ENCODE measurements at places on chromosomes 6 and 20. TPM values are rescaled to one million over a fixed set of nuclear protein-coding genes. Genes with fewer than 3 reads are reported as not detected.

DNA sequence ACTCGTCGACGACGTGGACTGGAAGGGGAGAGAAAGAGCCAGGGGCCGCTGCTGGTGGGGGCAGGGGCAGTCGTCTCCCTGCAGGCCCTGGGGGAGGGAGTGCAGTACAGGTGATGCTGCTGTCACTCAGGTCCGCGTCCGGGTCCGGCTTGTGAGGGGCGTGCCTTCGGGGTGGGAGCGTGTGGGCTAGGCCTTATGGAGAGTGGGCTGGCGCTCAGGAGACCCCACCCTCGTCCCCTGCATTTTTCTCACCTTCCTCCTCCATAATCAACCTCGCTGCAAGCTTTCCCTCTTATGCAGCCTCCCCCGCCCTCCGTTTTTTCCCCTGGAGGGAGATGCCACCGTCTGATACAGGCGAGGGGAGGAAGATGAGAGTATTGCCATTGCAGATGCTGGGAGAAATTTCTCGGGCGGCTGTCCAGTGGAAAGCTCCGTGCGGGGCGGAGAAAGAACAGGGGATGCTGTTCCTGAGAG, 632 bp downstream of the PCMT1 start:
- peak overlapping the region; percentile 86 for H3K4me3 ChIP-seq
- no peaks in the 10 kb centered on the region for H3K27me3 ChIP-seq
- H3K27ac ChIP-seq: peak overlapping the region; percentile 91
- no peaks in the 10 kb centered on the region for H3K36me3 ChIP-seq
- H3K4me1 ChIP-seq: peaks cover 42% of the 10 kb centered on the region

EPB41L1 gene
- polyA plus RNA-seq: 14.1 TPM

GRCh38 chr6:66662721-66663507, 955.9 kb upstream of the EYS start:
- H3K27ac ChIP-seq: no peak overlapping the region
- no peaks in the 10 kb centered on the region for H3K4me1 ChIP-seq
- H3K36me3 ChIP-seq: no peaks in the 10 kb centered on the region

KIF25 gene
- not detected for polyA plus RNA-seq

GRCh38 chr6:9943986-9944385, 470.9 kb downstream of the TFAP2A start:
- no peak overlapping the region for H3K27ac ChIP-seq
- H3K4me1 ChIP-seq: no peaks in the 10 kb centered on the region
- H3K27me3 ChIP-seq: no peaks in the 10 kb centered on the region
- H3K4me3 ChIP-seq: no peak overlapping the region
- H3K36me3 ChIP-seq: no peaks in the 10 kb centered on the region

DNA sequence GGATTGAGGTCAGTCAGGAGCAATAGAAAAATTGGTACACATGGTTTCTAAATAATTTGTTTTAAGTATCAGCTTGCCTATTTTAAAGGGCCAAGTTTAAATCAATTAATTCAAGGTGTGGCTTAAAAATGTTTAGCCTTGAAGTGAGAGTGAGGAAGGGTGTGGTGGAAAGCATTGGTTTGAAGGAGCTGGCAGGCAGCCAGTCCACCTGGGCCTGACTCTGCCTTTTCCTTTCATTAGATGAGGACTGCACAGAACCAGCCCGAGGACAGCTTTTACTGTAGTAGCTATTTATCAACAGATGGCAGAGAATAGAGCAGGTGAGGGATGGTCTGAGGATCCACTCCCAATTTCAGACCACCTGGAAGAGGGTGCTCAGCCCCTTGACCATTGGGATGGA, 42.4 kb downstream of the DHX35 start:
- no peaks in the 10 kb centered on the region for H3K27me3 ChIP-seq
- no peaks in the 10 kb centered on the region for H3K4me1 ChIP-seq
- H3K36me3 ChIP-seq: peaks cover 26% of the 10 kb centered on the region
- no peak overlapping the region for H3K4me3 ChIP-seq

PTPRK gene
- 9.0 TPM for polyA plus RNA-seq

DNA sequence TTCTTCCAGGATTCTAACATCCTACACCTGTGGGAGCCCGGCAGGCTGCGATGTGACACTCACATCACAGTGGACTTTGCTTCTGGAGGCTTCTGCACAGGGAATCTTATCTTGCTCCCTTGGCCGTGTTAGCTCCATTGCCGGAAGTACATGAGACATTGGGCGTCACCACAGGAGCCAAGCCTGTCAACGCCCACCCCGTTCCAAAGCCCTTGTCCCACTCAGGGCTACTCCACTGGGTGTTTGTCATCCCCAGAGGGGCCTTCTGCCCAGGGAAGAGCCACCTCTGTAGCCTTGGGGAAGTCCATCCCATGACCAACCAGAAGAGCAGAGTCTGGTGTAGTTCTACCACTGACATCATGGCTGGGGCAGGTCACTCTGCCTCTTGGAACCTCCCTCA, 1.7 kb downstream of the RAB44 start:
- H3K4me3 ChIP-seq: no peak overlapping the region
- no peaks in the 10 kb centered on the region for H3K4me1 ChIP-seq
- no peak overlapping the region for H3K27ac ChIP-seq
- no peak for DNase-seq
- no peaks in the 10 kb centered on the region for H3K36me3 ChIP-seq

- peaks cover 52% of the 10 kb centered on the region for H3K27me3 ChIP-seq
- DNase-seq: peak; percentile 71
- no peaks in the 10 kb centered on the region for H3K36me3 ChIP-seq
- H3K27ac ChIP-seq: peak within 1 kb of the TSS; percentile 55
Measured at GRCh38 chr20:10218536-10219451, at the start of gene SNAP25. SNAP25 (plus strand) TSS chr20:10218830; CDS start chr20:10275492, 56,662 bp downstream.

DNA sequence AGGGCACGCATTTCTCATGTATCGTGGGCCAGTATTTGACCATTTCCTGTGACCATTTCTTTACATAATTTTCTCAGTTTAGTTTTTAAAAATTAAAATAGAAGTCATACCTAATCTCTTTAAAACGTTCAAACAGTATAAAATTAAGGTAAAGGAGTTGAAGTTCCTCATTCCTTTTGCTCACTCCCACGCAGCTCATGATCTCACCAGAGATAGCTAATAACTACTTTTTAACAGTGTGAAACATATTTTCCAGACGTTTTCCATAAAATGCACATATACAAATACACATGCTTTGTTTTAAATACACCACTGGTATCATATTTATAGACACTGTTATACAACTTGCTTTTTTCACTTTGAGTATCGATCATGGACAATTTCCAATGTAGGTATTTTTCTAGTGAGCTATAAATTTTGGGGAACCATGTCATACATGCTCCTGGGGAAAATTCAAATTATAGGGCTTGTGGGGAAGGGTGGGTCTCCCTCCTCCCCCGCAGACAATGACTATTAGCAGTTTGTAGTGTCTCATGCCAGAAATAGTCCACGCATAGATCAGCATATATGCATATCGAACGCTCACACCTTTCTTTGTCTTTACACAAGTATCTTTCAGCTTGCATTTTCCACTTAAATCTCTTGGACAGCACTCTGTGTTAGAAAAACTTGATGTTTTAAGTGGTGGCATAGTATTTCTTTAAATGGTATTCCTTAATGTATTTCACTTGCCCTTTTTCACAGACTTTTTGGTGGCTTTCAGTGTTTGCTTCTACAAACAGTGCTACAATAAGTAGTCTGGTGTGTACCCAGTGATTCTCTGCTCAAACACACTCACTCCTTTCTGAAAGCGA, 145.5 kb upstream of the ZNF217 start:
- DNase-seq: no peak
- no peak overlapping the region for H3K27ac ChIP-seq
- H3K4me1 ChIP-seq: no peaks in the 10 kb centered on the region

GRCh38 chr6:112163295-112164257, 76.2 kb downstream of the FAM229B start:
- H3K4me3 ChIP-seq: no peak overlapping the region
- H3K27ac ChIP-seq: peak overlapping the region; percentile 23
- no peaks in the 10 kb centered on the region for H3K27me3 ChIP-seq
- H3K36me3 ChIP-seq: peaks cover 41% of the 10 kb centered on the region
- no peaks in the 10 kb centered on the region for H3K4me1 ChIP-seq

- no peak for DNase-seq
- peaks cover 15% of the 10 kb centered on the region for H3K4me1 ChIP-seq
- no peak overlapping the region for H3K4me3 ChIP-seq
- no peaks in the 10 kb centered on the region for H3K36me3 ChIP-seq
Measured at GRCh38 chr6:3615391-3616380, 135.8 kb downstream of the PXDC1 start.

PTP4A1 gene
- 173 TPM for polyA plus RNA-seq

DNA sequence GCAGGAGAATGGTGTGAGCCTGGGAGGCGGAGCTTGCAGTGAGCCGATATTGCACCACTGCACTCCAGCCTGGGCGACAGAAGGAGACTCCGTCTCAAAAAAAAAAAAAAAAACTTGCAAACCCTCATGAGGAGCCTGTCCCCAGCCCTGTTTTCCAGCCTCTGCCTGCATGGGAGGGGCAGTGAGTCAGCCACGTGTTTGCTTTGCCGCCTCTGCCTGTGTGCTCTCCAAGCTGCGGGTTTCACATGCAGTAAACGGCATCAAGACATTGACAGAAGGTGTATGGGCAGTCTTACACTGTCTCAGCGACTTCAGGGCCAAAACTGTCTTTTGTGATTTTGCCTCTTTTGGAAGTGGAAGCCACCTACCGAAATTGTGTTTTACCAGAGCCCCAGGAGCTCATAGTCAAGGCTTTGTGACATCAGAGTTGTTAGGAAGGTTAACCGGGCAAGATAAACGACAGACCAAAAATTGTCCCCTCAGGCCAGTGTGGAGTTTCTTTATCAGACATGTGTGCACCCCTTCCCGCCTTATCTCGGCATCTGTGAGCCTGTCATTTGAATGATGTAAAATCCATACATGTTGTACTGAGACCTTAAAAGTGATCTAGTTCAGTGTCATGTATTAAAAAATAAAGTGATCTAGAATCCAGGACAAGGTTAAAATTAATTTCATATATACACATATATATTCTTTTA, 52.9 kb downstream of the RPP40 start:
- no peak for DNase-seq
- H3K27me3 ChIP-seq: no peaks in the 10 kb centered on the region
- H3K27ac ChIP-seq: no peak overlapping the region
- H3K36me3 ChIP-seq: peaks cover 8% of the 10 kb centered on the region

GRCh38 chr6:48817333-48818051, 645.6 kb downstream of the MMUT start:
- no peak overlapping the region for H3K27ac ChIP-seq
- H3K36me3 ChIP-seq: no peaks in the 10 kb centered on the region
- H3K4me3 ChIP-seq: no peak overlapping the region
- no peak for DNase-seq
- H3K27me3 ChIP-seq: no peaks in the 10 kb centered on the region
- H3K4me1 ChIP-seq: no peaks in the 10 kb centered on the region

DNA sequence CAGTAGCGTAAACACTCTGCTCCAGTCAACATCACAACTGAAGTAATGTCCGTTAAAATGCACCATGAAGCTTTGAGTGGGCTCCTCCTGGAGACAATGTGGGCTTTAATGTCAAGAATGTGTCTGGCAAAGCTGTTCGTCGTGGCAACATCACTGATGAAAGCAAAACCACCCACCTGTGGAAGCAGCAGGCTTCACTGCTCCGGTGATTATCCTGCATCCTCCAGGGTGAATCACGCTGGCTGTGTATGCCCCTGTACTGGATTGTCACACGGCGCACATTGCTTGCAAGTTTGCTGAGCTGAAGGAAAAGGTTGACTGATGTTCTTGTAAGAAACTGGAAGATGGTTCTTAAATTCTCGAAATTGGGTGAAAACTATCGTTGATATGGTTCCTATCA, 128.5 kb downstream of the MOXD1 start:
- no peaks in the 10 kb centered on the region for H3K4me1 ChIP-seq
- no peaks in the 10 kb centered on the region for H3K36me3 ChIP-seq
- no peak overlapping the region for H3K27ac ChIP-seq
- H3K27me3 ChIP-seq: no peaks in the 10 kb centered on the region
- H3K4me3 ChIP-seq: no peak overlapping the region
- DNase-seq: no peak

DNA sequence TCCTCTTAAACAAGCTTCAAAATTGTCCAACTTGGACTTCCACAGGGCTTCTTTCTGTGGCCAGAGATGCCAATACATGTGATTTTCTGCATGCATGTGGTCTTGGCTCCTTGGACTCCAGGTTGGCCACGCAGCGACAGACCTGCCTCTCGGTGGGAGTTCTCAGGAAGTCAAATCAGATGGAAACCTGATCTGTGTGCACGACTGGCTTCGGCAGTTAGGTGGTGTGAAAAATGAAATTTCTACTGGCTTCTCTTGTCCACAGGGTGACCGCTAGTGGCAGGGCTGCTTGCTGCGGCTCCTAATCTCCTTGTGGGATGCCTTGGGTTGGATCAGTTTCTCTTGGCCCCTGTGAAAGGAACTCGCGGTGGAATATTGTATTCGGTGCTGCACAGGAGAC, 57.3 kb downstream of the PHACTR3 start:
- no peak overlapping the region for H3K27ac ChIP-seq
- H3K27me3 ChIP-seq: no peaks in the 10 kb centered on the region
- no peaks in the 10 kb centered on the region for H3K4me1 ChIP-seq
- no peaks in the 10 kb centered on the region for H3K36me3 ChIP-seq
- H3K4me3 ChIP-seq: no peak overlapping the region
- DNase-seq: no peak

CST2 gene
- not detected for polyA plus RNA-seq

ABCC10 gene
- 2.4 TPM for polyA plus RNA-seq

DNA sequence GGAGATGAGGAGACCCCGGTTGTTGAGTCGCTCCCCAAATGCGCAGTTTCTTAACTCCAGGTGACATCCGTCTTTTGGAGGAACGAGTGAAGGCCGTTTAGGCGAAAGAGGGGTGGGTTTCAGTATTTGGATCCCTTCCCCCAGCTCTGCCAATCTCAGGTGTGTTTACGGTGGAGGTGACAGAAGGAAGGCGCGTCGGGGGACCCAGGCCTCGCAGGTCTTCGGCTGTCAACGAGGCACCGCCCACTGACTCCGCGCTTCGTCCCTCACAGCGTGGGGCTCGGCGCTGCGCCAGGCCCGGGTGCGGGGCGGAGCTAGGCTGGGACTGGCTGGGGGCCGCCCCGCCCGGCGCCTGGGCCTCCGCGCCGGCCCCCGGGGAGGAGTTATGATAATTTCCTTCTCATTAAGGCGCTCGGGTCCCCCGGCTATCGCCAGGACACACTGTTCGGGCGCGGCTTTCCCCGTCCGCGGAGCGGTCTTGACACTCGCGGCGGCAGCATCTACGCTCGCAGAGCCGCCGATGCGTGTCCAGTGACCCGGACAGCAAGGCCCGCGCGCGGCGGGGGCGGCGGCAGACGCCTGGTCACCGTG, at the start of gene TFAP2C:
TFAP2C (plus strand) TSS at position 434 of the 591 bp plus-strand sequence. CDS start 239 bp downstream, outside the sequence.
- H3K4me3 ChIP-seq: peak within 1 kb of the TSS; percentile 61
- peak; percentile 89 for DNase-seq
- peaks cover 55% of the 10 kb centered on the region for H3K4me1 ChIP-seq
- H3K27ac ChIP-seq: peak within 1 kb of the TSS; percentile 81
- no peaks in the 10 kb centered on the region for H3K36me3 ChIP-seq
